Activated CD8-positive, alpha-beta memory T cell treated with anti-CD3 and anti-CD28 coated beads, Interleukin-2, amount 10 ng/mL, durations not matched to agents 7 days and 5 days (primary cell): ENCODE measurements at places on chromosomes 11 and 22. TPM values are rescaled to one million over a fixed set of nuclear protein-coding genes. Genes with fewer than 3 reads are reported as not detected.
A peak's percentile ranks its signal among the peaks of the same experiment; 100 is the strongest.

DNA sequence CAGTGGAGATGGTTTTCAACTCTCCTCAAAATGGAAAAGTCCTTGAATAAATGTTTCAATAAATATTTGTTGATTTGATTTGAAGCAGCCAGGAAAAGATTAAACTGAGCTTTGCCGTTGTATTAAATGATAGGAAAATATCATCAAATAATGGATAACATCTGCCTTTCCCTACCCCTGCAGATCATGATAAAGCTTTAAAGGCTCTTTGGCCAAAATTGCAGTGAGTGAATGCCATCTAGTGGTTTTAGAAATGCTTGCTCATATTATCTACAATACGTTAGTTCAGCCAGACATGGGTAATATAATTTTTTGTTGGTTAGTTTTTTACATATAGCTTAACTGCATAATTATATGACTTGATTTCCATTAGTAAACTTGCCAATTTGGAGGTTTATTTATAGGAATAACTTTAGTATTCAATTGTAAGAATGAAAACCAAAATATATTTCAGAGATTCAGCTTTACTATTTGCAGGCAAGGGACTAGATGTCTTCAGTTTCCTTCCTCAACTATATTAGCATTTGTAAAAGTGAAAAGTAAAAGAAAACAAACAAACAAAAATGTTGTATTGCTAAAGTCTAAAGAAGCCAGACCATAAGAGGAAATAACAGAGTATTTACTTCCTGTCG is 159.2 kb downstream of the MSANTD4 start:
- H3K27ac ChIP-seq: no peak overlapping the region
- H3K4me3 ChIP-seq: no peak overlapping the region

DNA sequence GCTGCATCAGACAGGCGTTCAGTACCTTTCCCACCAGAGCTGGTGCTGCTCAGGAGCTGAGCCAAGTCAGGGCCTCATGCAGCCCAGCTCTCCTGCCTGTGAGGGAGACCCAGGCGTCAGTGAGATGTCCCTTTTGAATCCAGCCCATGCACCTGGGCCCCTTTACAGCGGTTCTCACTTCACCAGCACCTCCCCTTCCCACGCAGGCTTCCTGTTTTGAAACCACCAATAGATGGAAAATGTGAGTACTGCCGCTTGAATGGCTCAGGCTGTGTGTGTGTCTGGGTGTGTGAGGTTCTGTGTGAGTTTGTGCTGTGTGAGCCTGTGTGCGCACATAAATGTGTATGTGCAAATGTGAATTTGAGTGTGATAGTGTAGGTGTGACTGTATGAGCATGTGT is 88.4 kb downstream of the UBASH3B start:
- H3K36me3 ChIP-seq: peaks cover 9% of the 10 kb centered on the region
- no peaks in the 10 kb centered on the region for H3K27me3 ChIP-seq
- peaks cover 3% of the 10 kb centered on the region for H3K4me1 ChIP-seq
- DNase-seq: peak; percentile 91
- H3K27ac ChIP-seq: no peak overlapping the region

DNA sequence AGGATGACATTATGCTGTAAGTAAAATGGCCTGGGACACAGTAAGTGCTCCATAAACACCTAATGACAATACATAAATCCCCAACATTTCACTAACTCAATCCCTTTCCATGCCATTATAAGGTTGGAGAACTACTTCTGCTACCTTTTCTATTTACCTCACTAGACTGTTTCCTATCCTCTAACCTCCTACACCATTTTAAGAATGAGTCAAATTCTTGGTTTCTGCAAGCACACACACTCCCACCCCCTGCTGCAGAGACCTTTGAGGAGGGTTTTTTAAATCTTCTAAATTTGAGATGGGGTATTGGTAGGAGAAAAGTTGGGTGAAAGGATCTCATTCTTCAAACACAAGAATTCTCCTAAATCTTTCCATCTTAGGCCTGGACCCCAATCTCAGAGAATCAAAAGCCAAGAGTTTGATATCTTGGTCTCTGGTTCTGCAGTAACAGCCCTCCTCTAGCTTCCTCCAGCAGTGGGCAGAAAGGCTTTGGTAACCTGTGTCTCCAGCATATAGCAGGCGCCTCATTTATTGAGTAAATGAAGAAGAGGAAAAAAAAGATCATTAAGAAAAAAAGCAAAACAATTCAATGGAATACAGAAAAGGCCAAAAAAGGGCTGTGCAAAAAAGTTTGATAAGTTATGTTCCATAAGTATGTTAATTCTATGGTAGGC is 42.3 kb downstream of the SYTL2 start:
- DNase-seq: no peak
- no peak overlapping the region for H3K27ac ChIP-seq
- no peak overlapping the region for H3K4me3 ChIP-seq
- peaks cover 52% of the 10 kb centered on the region for H3K4me1 ChIP-seq

DNA sequence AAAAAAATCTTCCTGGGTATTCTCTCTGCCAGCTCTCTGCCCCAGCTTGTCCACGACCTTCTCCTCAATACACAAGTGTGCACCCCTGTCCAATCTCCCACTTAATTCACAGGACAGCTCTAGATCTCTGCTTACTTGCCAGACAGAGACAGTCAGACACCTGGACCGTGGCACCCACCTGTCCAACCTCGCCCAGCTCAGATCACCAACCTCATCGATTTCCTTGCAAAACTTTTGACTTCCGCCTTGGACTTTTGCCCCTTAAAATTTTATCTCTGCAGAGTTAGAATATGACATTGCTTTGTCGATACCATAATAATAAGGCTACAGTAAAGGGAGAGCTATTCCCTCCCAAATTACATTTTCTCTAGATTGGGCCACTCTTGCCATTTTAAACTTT is 10.4 kb downstream of the LMF2 start:
- peaks cover 7% of the 10 kb centered on the region for H3K4me1 ChIP-seq
- peaks cover 13% of the 10 kb centered on the region for H3K27me3 ChIP-seq
- H3K27ac ChIP-seq: no peak overlapping the region
- no peaks in the 10 kb centered on the region for H3K36me3 ChIP-seq
- H3K4me3 ChIP-seq: no peak overlapping the region
- no peak for DNase-seq

The TRIM29 gene
- total RNA-seq: not detected

The CHRM4 gene
- 0.18 TPM for total RNA-seq

DNA sequence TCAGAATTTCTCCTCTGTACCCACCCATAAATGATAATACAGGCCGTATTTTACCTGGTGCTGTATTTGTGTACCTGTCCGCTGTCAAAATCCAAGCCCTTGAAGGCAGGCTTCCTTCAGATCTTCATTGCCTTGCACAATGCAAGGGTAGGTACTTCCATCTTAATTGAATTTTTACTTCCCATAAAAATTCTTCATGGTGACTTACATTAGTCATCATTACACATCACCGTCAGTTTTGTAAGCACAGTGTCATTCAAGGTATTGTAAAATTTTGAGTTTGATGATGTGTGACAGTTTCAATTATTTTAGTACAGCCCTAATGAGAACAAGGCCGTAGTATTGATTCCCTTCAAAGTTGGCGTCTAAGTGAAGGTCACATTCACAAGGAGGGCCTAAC is 770 bp upstream of the TSG101 start:
- H3K27ac ChIP-seq: peak overlapping the region; percentile 100
- peak overlapping the region; percentile 97 for H3K4me3 ChIP-seq
- H3K4me1 ChIP-seq: peaks cover 38% of the 10 kb centered on the region
- peaks cover 23% of the 10 kb centered on the region for H3K36me3 ChIP-seq
- H3K27me3 ChIP-seq: peaks cover 3% of the 10 kb centered on the region
- no peak for DNase-seq

GRCh38 chr22:38104084-38104483 is 6.4 kb downstream of the BAIAP2L2 start:
- no peak overlapping the region for H3K27ac ChIP-seq
- peaks cover 1% of the 10 kb centered on the region for H3K36me3 ChIP-seq
- H3K4me3 ChIP-seq: no peak overlapping the region
- H3K27me3 ChIP-seq: no peaks in the 10 kb centered on the region

The SCGB1A1 gene
- not detected for total RNA-seq

DNA sequence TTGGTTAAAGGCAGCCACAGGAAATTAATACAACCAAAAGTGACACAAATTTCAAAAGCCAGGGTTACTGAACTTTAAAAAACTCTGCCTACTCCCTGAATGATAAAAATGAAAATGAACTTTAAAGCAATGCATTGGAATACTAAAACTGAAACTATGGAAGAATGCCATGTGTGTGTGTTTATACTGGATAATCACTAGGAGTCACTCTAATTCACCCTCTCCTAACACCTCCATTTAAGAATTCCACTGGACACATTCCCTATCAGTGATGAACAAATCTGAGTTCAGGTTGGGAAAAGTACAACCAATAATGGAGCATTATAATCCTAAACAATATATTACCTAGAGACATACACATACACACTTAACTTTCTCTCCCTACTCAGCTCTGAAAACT is 27.5 kb upstream of the PLAAT3 start:
- no peak for DNase-seq
- no peak overlapping the region for H3K27ac ChIP-seq
- peaks cover 35% of the 10 kb centered on the region for H3K36me3 ChIP-seq
- peaks cover 13% of the 10 kb centered on the region for H3K4me1 ChIP-seq
